ENCODE measurements at places on chromosomes 1 and 21. TPM values are rescaled to one million over a fixed set of nuclear protein-coding genes. Genes with fewer than 3 reads are reported as not detected.

The ZFP69 gene
- 5.8 TPM for polyA plus RNA-seq

DNA sequence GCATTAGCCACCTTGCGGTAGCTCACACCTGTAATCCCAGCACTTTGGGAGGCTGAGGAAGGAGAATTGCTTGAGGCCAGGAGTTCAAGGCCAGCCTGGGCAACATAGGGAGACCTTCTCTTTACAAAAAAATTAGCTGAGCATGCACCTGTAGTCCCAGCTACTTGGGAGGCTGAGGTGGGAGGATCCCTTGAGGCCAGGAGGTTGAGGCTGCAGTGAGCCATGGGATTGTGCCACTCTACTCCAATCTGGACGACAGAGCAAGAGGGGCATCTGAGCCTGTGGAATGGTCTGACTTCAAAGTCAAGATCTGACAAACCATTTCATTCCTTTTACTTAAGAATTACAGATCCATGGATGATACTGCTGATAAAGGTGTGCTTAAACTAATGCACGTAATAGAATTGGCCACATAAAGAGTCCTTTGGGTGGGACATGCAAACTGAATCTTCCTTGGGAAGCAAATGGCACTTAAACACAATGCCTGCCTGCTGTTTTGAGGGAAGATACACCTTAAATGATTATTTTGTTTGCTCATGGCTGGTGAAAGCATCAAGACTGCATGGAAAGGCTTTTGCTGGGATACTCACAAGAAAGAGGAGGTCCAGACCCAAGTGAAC, 2.5 kb upstream of the TMEM201 start:
- no peak for DNase-seq

The HJV gene
- polyA plus RNA-seq = 258 TPM

GRCh38 chr1:54768093-54768492, 3.8 kb upstream of the PARS2 start:
- DNase-seq = no peak

GRCh38 chr1:44632598-44632997, 41.7 kb downstream of the TMEM53 start:
- DNase-seq = no peak

GRCh38 chr1:243562473-243562872, 287.6 kb downstream of the AKT3 start:
- DNase-seq = no peak

The LRRN2 gene
- polyA plus RNA-seq = 6.8 TPM

DNA sequence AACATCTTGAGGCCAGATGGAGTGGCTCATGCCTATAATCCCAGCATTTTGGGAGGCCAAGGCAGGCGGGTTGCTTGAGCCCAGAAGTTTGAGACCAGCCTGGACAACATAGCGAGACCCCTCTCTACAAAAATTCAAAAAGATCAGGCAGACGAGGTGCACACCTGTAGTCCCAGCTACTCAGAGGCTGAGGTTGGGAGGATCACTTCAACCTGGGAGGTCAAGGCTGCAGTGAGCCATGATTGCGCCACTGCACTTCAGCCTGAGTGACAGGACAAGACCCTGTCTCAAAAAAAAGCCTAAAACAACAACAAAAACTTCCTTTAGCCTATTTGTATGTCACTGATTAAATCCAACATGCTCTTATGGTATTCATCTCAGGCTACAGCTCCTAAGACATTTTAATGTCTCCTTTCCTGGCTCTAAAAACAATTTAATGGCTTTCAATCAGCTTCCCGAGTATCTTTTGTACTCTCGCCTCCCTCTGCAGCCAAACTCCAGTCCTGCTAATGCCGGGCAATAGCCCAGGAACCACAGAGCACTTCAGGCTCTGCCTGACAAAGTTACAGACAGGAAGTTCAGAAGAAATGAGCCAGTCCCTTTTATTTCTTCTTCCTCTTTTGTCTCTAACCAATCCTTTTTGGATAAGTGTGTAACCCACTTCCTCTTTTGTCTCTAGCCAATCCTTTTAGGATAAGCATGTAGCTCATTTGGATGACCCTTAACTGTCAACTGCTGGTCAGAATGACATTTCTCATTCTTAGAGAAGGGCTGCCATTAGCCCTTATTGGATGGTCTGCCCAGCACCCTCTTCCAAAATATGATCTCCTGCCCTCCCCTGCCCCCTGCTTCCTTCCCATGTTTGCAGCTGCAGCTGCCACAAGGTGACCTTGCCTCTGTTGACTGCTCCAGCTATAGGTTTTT, 6.6 kb upstream of the DOP1B start:
- no peak for DNase-seq

The GUCA2B gene
- not detected for polyA plus RNA-seq

GRCh38 chr1:41404308-41404761, 43.1 kb downstream of the FOXO6 start:
- DNase-seq = no peak

DNA sequence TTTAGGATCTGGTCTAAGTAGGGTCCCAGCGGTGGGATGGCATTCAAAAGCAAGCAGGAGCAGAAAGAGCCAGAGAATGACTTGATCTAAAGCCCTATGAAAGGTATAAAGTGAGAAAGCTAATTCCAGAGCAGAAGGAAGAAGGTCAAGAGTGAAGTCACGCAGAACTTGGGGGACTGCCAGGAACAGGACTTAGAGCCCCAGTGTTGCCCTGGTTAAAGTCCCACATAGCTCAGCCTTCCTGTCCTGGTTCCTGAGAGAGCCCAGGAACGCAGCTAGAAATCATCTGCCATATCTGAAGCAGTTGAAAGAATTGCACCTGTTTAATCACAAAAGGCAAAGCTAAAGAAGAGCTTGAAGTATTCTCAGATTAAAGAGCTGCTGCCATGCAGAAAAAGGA, 160.6 kb upstream of the ATP1B1 start:
- no peak for DNase-seq

- DNase-seq = peak; percentile 22
These were observed 47.5 kb upstream of the EEIG2 start for GRCh38 chr1:108512239-108513043.

DNA sequence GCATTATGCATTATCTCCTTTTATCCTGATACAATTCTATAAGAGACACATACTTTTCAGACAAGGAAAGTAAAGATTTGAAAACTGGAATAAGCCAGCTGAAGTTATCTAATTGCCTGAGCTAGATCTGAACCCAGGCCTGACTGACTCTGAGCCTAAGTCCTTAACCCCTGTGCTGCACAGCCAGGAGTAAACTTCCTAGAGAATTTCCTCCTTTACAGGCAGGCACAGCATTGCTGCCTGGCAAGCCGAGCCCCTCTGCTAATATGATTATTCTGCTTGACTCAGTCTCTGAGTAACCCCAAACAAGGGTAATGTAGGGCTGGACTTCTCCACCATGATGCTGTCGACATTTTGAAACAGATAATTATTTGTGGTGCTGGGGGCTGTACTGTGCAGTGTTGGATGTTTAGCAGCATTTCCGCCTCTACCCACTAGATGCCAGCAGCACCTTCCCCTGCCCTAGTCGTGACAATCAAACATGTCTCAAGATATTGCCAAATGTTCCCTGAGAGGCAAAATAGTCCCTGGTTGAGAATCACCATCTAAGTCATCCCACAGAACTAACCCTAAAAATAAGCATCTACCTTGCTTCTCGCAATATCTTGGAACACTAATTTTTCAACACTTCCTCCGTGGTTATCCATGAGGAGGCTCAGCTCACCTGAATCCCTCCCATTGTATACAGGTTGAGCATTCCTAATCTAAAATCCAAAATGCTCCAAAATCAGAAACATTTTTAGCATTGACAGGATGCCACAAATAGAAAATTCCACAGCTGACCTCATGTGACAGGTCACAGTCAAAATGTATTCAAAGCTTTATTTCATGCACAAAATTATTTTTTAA, 18.5 kb downstream of the CAMK1G start:
- DNase-seq = no peak

The PRAMEF33 gene
- not detected for polyA plus RNA-seq

GRCh38 chr21:45423201-45423955, 18.4 kb downstream of the COL18A1 start:
- no peak for DNase-seq

GRCh38 chr1:109385417-109385816, 12.3 kb downstream of the SORT1 start:
- no peak for DNase-seq

GRCh38 chr1:75394386-75395139, 216.4 kb downstream of the SLC44A5 start:
- DNase-seq = no peak

The OR2T3 gene
- polyA plus RNA-seq = not detected

GRCh38 chr1:51715369-51715768, 98.5 kb downstream of the OSBPL9 start:
- no peak for DNase-seq

DNA sequence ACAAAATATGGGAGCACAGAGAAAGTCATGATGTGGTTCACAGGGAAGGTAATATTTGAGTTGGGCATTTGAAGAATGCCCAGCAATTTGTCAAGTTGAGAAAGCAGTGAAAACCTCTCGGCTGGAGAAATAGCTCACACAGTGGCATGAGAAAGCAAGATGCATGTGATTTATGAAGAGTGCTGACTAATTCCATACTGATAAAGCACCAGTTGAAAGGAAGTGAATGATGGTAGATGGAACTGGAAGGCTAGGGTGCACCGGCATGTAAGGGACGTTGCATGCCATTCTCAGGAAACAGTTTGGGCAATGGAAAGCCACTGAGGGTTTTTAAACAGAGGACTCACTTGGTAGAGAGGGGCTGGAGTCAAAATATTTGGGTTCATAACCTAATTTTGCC, 53.5 kb upstream of the MTF2 start:
- DNase-seq = no peak

- peak; percentile 95 for DNase-seq
These were observed 2.9 kb upstream of the ARID1A start for GRCh38 chr1:26692793-26693490.

DNA sequence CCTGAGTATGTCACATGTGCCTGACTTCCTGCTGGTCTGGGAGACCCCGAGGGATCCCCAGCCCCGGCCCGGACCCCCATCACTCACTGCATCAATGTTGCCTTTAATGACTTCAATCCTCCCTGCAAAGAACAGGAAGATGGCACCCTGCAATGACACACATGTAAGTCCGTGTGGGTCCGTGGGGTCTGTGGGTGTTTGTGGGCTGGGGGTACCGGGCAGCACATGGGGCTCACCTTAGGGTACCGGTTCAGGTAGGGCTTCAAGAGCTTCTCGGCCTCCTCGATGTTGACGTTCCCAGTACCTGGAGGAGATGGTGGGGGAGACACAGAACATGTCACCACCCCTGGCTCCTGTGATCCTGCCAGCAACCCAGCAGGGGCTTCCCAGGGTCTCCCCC, 28.1 kb downstream of the TTC39A start:
- no peak for DNase-seq

The IVL gene
- not detected for polyA plus RNA-seq

The HTR1D gene
- not detected for polyA plus RNA-seq

- no peak for DNase-seq
These were observed 417.9 kb downstream of the PTBP2 start for GRCh38 chr1:97139512-97139911.

DNA sequence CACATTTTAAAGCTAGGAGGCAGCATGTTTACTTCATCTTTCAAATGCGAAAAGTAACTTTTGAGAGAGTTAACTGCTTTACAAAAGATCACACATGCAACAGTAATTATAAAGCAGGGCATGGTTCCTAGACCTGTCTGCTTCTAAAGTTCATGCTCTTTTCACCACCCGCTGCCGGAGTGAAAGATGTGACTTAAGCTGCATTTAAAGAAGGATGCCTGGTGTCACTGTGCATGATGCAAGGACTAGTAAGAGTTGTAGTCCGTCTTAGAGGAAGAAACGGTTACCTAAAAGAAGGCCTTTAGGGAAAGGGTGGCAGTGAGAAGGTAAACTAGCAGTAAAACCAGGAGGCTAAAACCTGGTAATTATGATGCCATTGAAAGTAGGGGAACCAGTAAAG, 1689.1 kb downstream of the KCNT2 start:
- no peak for DNase-seq

DNA sequence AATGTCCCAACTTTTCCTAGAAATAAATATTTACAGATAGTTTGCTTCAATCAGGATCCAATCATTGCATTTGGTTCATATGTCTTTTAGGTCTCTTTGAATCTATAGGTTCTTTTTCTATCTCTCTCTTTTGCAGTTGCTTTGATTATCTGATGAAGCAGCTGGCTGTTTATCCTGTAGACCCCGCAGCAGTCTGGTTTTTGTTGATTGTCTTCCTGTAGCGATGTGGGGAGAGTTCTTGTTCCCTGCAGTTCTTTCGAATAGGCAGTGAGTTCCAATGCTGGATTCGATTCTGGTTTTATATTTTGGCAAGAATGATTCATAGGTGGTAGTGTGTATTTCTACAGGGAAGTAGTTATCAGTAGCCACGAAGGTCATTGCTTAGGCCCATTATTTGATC, 7.4 kb upstream of the MIXL1 start:
- DNase-seq = no peak

The RNU1-4 gene
- polyA plus RNA-seq = not detected

The TINAGL1 gene
- 21.1 TPM for polyA plus RNA-seq

- DNase-seq = no peak
These were observed 10.2 kb upstream of the ATP13A2 start for GRCh38 chr1:17021896-17022295.

- DNase-seq = no peak
These were observed 7.2 kb downstream of the TUFT1 start for GRCh38 chr1:151547119-151547899.

- no peak for DNase-seq
These were observed 9.5 kb downstream of the TFF3 start for GRCh38 chr21:42305707-42306147.

- no peak for DNase-seq
These were observed 42.5 kb upstream of the SYT2 start for GRCh38 chr1:202752774-202753173.

- no peak for DNase-seq
These were observed 243.0 kb downstream of the C1orf94 start for GRCh38 chr1:34419663-34420136.

DNA sequence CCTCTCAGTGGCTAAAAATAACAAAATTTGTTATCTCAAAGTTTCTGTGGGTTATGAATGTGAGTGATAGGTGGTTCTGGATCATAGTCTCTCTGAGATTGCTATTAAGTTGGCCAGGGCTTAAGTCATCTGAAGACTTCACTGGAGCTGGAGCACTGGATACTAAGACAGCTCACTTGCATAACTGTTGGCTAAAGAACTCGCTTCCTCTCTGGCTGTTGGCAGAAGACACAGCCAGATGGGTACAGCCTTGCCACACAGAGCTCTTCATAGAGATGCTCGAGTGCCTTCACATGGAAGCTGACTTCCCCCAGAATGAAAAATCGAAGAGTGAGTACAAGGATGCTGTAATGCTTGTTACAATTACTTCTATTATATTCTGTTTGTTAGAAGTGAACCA, 333.8 kb downstream of the ZP4 start:
- DNase-seq = no peak

- DNase-seq = no peak
These were observed 356.9 kb upstream of the GREM2 start for GRCh38 chr1:240968864-240969263.

DNA sequence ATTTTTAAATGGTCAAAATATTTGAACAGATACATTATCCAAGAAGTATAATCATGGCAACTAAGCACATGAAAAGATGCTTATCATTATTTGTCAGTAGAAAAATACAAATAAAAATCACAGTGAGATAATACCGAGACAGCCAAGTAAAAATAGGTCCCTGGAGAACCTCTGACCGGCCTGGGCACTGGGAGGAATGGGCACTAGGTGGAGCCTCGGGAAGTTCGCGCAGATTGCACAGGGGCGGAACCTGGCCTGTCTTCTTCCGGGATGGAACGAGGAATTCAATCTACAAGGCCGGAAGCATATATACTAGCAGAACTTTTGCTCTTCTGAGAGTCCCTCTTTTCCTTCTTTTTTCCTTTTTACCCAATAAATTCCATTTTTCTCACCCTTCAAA, 148.5 kb upstream of the CHRM3 start:
- no peak for DNase-seq
